Activated CD4-positive, alpha-beta memory T cell treated with anti-CD3 and anti-CD28 coated beads, Interleukin-2, amount 10 ng/mL, durations not matched to agents 7 days and 5 days (primary cell): ENCODE measurements at places on chromosomes 2 and 18. TPM values are rescaled to one million over a fixed set of nuclear protein-coding genes. Genes with fewer than 3 reads are reported as not detected.

GRCh38 chr2:171416009-171416926 lies 17.5 kb downstream of the METTL8 start:
- H3K4me3 ChIP-seq, result no peak overlapping the region
- H3K4me1 ChIP-seq, result peaks cover 15% of the 10 kb centered on the region
- no peak overlapping the region for H3K27ac ChIP-seq
- peak; percentile 81 for DNase-seq
- peaks cover 6% of the 10 kb centered on the region for H3K36me3 ChIP-seq
- no peaks in the 10 kb centered on the region for H3K27me3 ChIP-seq

DNA sequence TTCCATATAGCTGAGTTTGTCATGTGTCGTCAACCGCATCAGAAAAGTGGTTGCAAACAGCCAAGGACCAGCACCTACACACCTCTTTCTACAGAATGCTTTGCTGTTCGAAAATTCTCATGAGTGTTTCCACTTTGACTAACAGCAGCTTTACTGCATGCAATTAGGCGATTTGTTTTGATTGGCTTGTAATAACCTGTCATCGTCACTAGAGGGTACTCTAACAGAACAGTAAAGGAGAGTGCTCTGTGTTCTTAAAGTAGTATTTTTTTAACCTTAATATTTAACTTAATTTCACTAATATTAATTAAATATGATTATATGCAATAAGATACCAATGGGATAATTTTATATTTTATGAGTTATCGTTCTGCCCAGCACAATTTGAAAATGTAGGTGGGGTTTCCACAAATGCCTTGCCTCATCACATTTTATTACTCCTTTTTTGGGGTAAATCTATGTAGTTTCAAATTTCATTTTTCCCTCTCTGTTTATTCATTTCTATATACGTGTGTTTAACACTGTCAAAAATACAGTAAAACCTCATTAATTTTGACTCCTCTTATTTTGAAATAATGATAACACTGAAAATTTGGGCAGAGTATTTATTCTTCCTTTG lies 502.2 kb downstream of the NRXN1 start:
- H3K27me3 ChIP-seq, result no peaks in the 10 kb centered on the region
- H3K4me1 ChIP-seq, result no peaks in the 10 kb centered on the region
- no peak overlapping the region for H3K27ac ChIP-seq
- DNase-seq, result no peak
- H3K4me3 ChIP-seq, result no peak overlapping the region
- no peaks in the 10 kb centered on the region for H3K36me3 ChIP-seq

CREG2 gene
- 0.98 TPM for total RNA-seq

DNA sequence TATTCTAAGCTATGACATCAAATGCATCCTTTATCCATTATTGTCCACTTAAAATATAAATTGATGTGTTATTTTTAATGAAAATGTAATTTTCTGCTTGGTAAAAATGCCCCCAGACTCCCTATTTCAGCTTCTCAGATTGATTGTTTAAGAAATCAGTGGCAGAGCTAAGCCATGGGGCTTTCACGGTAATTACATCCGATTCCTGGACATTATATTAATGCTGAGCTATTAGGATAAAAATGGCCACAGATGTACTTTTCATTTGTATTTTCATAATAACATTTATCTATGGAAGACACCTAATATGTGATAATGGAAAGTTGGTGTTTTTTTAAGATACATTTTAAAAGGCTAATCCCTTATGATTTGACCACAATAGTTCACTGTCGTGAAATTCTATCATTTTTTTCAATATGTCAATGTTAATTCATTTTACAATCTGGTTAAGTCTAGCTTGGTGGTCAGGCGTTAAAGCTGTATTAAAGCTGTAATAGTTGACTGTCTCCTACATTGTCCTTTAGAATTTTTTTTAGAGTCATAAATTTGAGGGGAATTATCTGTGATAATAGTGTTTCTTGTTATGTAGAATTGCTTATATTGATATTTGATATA lies 229.0 kb upstream of the UBE2E3 start:
- no peaks in the 10 kb centered on the region for H3K4me1 ChIP-seq
- no peak overlapping the region for H3K27ac ChIP-seq

DNA sequence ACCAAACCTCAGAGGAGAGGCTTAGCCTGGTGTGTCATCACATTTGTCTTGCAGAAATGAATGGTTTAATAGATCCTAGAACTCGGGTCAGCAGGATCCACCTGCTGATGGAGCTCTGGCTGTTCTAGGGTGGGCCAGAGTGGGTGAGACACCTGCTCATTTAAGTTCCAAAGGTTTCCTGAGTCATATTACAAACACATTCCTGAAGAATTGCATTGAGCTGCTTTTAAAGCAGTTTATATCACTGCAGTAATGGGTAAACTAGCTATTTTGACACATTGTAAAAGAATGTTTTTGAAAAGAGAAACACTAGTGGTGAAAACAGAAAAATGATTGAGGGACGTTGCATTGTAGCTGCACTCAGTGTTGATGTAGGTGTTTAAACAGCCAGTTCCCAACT lies 175.3 kb upstream of the TCF4 start:
- H3K36me3 ChIP-seq, result no peaks in the 10 kb centered on the region
- H3K27ac ChIP-seq, result no peak overlapping the region
- H3K27me3 ChIP-seq, result no peaks in the 10 kb centered on the region
- H3K4me1 ChIP-seq, result no peaks in the 10 kb centered on the region
- DNase-seq, result no peak

DNA sequence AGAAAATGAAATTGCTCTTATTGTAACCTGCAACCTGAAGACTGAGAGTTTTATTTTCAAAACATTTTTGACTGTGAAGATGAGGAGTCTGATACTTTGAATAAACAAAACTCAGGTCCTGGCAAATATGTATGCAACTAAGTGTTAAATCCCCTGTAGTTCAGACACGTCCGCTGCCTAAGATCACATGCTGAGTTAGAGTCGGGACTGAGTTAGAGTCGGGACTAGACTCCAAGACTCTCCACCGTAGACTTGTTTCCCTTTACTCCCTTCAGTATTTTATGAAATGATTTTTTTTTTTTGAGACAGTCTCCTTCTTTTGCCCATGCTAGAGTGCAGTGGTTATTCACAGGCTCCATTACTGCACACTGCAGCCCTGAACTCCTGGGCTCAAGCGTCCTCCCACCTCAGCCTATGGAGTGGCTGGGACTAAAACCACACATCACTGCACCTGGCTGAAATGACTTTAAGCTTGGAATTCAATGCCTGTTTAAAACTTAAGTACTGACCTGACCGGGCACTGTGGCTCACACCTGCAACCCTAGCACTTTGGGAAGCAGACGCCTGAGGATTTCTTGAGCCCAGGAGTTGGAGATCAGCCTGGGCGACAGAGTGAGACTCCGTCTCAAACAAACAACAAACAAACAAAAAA lies 28.0 kb upstream of the PMAIP1 start:
- peaks cover 17% of the 10 kb centered on the region for H3K4me1 ChIP-seq
- H3K36me3 ChIP-seq, result no peaks in the 10 kb centered on the region
- no peak overlapping the region for H3K4me3 ChIP-seq
- no peak overlapping the region for H3K27ac ChIP-seq
- DNase-seq, result no peak

DNA sequence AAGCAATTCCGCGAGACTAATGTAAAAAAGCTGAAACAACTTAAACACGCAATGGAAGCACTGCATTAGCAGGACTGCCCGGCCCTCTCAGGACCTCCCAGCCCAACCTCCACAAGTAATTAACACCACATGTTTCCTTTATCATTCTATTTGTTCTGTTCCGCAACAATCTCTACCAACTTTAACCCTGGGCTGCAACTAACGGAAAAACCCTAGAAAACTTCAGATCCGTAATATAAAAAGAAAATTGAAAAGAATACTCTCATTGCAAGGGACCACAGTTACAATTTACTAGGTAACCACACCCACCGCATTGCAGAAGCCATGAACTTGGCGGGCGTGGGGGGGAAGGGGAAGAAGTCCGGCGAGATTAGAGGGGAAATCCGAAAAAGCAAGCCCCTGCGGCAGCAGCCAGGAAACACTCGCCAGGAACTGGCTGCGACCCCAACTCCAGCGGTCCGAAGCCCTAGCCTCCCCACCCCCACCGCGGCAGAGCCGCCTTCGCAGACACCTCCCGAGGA lies 1.2 kb downstream of the EPB41L3 start:
- H3K4me1 ChIP-seq, result peaks cover 3% of the 10 kb centered on the region
- H3K4me3 ChIP-seq, result no peak overlapping the region
- peaks cover 31% of the 10 kb centered on the region for H3K27me3 ChIP-seq
- H3K36me3 ChIP-seq, result no peaks in the 10 kb centered on the region

PMS1 gene
- 24.6 TPM for total RNA-seq
